ENCODE measurements at places on chromosomes 12 and 14. TPM values are rescaled to one million over a fixed set of nuclear protein-coding genes. Genes with fewer than 3 reads are reported as not detected.

The CCDC196 gene
- 1.2 TPM for polyA plus RNA-seq

The RNASE4 gene
- polyA plus RNA-seq = 9.6 TPM

DNA sequence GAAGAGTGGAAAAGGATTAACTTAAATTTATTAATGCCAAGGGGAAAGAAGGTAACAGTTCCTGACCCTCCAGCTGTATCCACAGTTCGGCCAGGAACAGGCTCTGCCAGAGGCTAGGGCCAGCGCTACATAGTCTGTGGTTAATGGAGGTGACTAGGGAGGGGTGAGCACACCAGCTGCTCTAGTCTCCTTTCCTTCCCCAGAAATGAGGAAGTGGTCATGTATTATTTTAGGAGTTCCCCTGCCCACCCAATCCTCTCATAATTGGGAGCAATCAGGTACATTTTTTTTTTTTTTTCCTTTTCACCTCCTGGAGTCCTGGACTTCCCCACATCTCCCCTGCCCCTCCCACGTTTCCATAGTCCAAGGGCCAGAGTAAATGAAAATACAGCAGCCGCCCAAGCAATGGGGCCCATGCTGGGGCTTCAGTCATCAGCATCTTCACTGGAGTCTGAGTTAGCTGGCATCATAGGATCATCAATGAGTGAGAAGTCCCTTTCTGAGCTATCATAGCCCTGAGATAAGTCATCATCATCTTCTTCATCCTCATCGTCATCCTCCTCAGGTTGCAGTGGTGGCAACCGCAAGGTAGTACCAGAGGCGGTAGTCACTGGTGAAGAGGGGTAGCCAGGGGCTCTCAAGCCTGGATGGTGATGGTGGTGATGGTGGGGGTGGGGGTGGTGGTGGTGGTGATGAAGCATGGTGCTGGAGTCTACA lies 1.5 kb upstream of the SUPT16H start:
- DNase-seq = no peak

DNA sequence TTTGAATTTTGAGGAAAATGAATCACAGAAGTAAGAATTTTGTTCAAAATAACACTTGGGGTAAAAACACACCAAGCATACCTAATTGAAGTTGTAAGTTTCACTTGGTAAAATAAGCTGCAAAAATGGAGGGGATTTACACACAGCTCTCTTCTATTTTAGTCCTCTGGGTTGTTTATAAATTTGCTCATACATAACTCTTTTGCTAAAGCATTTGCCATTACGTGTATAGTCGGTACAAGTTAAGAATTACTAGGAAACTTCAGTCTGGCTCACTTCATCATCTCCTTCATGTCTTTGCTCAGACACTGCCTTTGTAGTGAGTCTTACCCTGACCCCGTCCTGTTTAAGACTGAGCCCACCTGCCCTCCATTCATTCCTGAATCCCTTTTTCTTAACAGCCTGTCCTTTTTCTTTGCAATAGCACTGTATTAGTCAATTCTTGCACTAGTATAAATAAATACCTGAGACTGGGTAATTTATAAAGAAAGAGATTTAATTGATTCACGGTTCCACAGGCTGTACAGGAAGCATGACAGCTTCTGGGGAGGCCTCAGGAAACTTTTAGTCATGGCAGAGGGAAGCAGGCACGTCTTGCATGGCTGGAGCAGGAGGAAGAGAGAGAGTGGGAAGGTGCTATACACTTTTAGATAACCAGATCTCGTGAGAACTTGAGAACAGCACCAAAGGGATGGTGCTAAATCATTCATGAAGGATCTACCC lies 451.1 kb downstream of the PCNX1 start:
- no peak for DNase-seq

GRCh38 chr14:33990790-33991189 lies 39.9 kb upstream of the EGLN3 start:
- no peak for DNase-seq

DNA sequence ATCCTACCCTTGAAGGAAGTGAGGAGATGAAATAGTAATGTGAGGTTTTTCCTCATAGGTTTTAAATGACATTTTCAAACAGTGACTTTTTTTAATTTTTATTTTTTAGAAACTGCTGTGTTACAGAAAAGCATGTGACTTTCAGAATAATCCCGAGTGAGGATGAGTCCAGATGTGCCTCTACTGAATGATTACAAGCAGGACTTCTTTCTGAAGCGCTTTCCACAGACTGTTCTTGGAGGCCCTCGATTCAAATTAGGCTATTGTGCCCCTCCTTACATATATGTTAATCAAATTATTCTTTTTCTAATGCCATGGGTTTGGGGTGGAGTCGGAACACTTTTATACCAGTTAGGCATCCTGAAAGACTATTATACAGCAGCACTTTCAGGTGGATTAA lies 15.8 kb downstream of the PCNX4 start:
- no peak for DNase-seq

DNA sequence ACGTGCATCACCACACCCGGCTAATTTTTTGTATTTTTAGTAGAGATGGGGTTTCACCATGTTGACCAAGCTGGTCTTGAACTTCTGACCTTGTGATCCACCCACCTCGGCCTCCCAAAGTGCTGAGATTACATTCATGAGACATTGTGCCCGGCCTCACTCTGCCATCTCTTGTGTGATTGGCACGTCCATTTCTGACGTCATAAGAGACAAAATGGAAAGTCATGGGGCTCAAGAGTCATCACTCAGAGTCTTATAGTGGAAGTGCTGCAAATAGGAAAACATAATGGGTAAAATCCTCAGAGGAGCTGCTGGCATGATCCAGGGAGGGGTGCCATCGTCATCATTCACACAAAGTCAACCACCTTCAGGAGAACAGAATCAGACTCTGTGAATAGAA lies 54.2 kb upstream of the GPATCH2L start:
- no peak for DNase-seq

DNA sequence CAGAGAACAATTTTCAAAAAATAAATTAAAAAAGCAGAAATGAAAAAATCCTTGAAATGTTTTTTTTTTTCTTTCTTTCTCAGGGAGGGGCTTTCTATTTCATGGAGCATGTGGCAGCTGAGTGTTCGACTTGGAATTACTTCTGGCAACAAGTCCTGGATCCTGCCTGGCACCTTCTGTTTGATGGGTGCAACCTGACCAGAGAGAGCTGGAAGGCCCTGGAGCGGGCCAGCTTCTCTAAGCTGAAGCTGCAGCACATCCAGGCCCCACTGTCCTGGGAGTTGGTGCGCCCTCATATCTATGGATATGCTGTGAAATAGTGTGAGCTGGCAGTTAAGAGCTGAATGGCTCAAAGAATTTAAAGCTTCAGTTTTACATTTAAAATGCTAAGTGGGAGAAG lies 22.5 kb upstream of the HIGD1C start:
- no peak for DNase-seq

DNA sequence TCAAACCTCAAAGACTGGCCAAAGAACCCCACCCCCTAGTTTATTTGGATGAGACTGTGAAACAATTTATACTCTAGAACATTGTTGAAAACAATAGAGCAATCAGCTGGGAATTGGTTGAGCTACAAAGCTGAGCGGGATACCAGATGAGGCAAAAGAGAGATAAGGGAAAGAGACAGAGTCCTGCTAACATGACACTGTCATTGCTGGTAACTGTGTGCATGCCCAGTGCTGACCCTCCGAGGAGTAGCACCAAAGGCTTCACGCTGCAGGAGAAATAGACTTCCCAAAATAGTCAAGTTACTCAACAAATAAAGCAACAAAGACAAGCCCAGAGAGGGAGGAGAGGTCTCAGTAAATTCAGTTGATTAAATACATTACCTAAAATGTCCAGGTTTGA lies 63.6 kb downstream of the RASSF8 start:
- DNase-seq = no peak

GRCh38 chr12:70444903-70445302 lies 78.8 kb downstream of the KCNMB4 start:
- no peak for DNase-seq
